ENCODE measurements at places on chromosomes 2 and 18.

GRCh38 chr2:9982248-9982647 is 30.8 kb downstream of the GRHL1 start:
- no peak for DNase-seq

DNA sequence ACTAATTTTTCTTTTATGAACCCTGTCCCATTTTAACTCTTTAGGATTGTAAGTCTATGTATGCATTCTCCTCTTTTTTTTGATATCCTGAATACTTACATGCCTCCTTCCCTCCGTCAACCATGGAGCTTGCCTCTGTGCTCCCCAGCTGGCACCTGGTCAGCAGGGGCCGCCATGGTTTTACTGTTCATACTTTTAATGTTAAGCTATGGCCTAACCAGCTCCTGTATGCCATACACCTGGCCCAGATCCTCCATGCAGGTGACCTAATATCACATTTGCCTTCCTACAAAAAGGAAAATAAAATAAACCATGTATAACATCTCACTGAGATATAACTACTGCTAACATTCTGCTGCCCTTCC is 283.1 kb upstream of the TRIB2 start:
- DNase-seq: no peak

DNA sequence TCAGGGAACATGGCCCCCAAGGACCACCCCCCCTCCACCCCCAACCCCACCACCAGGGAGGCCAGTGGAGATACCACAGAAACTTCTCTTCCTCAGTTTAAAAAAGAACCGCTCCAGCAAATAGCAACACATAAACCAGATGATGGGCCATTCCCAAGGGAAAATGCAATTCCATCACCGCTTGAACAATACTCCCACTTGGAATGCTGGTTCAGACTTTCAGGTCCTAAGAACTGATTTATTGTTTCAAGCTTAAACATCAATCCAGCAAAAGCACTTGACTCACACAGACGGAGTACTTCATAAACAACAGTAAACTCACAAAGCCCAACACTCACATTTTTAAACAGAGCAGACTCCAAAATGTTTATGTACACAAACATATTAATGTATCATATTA is 6.9 kb downstream of the HDAC4 start:
- no peak for DNase-seq

DNA sequence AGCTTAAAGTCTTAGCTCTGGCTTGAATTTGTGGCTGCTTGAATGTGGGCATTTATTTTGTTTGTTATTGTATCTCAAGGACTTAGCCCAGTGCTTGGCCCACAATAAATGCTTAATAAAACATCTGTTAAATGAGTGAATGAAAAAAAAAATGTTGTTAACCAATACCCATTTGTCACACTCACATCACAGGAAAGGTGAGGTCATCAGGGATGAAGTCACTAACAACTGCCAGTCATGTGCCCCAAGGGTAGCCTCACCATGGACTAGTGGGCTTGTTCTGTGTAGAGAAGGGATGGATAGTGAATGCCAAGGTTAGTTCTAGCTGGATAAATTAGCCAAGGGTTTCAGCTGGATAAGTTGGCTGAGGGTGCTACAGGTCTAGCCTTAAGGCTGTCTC is 3.0 kb downstream of the NRBP1 start:
- no peak for DNase-seq

DNA sequence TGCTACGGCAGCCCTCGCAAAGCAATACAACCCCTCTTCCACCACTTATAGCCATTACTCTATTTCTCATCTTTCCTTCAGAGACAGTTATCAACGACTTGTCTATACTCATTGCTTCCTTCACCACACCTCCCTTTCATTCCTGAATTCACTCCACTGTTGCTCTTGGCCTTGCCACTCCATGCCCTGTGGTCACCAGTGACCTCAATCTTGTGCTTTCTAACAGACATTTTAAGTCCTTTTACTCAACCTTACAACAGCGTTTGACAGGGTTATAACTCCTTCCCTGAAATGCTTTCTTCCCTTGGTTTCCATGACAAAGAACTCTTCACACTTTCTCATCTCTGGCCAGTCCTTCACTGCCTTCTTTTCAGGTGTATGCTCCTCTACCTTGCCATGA is 90.6 kb upstream of the CCDC141 start:
- no peak for DNase-seq

GRCh38 chr2:69709290-69709689 is 32.6 kb upstream of the ANXA4 start:
- no peak for DNase-seq

DNA sequence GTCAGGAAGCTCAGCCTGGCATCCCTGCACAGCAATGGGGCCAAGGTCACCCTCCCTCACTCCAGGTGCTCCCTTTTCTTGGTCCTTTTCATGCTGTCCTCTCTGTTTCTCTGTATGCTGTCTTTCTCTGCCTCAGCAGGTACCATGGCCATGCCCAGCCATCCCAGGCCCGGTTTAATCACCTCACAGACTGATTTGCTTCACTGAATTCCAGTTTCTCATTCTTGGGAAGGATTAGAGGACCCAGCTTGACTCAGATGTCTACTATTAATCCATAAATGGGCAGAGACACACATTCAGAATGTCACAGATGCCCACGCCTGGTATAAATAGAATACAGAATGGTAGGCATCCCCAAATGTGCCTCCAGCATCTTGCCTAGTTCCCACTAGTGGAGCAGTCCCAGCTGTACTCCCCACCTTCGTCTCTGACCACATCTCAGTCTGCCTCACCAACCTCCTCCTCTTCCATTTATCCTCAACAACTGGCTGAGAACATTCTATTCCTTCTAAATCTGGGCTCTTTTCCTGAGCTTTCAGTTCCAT is 14.2 kb upstream of the L3MBTL4 start:
- DNase-seq: no peak

- no peak for DNase-seq
Observed at GRCh38 chr2:156320486-156321098, 11.9 kb downstream of the NR4A2 start.

DNA sequence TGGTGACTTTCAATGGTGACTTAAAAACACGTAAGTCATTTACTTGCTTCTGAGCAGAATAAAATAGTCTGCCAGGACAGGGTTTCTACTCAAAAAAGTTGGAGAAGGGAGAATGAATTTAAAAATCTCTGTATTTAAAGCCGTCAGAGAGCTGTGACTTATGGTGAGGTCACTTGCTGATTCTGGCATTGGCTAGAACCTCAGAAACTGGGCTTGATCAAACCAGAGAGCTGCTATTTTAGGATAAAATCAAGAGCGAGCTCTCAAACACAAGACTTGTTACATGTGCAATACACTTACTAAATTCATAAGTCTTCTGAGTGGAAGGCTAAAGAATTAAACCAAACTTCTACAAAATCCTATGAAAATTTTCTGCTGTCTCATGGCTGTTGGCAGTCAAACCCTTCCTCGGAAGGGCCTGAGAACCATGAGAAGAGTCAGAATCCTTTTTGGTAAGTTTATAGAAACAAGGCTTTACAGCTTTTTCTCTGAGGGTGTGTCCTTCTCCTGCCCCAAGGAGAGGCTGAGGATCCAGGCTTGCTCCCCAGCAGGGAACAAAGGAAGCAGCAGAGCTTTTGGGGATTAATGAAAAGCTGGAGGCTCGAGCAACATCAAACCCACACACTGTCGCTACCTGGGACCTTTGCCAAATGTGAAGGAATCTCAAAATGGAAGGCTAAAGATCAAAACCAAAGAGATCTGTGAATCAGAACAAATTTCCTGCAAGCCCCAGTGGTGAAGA is 816.4 kb downstream of the SOCS6 start:
- DNase-seq: no peak

- DNase-seq: no peak
Observed at GRCh38 chr2:176260689-176261088, 8.6 kb upstream of the MTX2 start.
